ENCODE measurements at places on chromosomes 11 and 22.

GRCh38 chr11:17978553-17979287 lies 34.1 kb downstream of the SERGEF start:
- no peak for DNase-seq

GRCh38 chr11:75384438-75385080 lies 14.8 kb upstream of the RPS3 start:
- peak; percentile 72 for DNase-seq

GRCh38 chr11:122230385-122230755 lies 114.4 kb upstream of the BLID start:
- DNase-seq, result no peak

DNA sequence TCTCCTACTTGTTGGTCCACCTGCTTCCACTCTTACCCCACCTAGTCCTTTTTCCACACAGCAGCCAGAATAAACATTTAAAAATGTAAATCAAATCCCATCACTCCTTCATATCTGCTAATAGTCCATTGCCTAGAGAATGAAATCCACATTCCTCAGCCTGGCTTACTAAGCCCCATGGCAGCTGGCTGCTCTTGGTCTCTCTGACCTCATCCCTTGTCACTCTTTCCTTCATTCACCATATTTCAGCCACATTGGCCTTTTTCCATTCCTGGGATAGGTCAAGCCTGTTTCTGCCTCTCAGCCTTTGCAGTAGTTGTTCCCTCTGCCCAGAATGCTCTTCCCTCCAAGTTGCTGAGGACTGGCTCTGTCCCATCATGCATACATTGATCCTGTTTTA lies 512.8 kb downstream of the INSC start:
- DNase-seq, result no peak

GRCh38 chr22:49357661-49358440 lies 469.8 kb downstream of the BRD1 start:
- DNase-seq, result no peak

GRCh38 chr11:16841481-16841880 lies 103.0 kb downstream of the C11orf58 start:
- no peak for DNase-seq

GRCh38 chr22:49380095-49380827 lies 447.4 kb downstream of the BRD1 start:
- no peak for DNase-seq

DNA sequence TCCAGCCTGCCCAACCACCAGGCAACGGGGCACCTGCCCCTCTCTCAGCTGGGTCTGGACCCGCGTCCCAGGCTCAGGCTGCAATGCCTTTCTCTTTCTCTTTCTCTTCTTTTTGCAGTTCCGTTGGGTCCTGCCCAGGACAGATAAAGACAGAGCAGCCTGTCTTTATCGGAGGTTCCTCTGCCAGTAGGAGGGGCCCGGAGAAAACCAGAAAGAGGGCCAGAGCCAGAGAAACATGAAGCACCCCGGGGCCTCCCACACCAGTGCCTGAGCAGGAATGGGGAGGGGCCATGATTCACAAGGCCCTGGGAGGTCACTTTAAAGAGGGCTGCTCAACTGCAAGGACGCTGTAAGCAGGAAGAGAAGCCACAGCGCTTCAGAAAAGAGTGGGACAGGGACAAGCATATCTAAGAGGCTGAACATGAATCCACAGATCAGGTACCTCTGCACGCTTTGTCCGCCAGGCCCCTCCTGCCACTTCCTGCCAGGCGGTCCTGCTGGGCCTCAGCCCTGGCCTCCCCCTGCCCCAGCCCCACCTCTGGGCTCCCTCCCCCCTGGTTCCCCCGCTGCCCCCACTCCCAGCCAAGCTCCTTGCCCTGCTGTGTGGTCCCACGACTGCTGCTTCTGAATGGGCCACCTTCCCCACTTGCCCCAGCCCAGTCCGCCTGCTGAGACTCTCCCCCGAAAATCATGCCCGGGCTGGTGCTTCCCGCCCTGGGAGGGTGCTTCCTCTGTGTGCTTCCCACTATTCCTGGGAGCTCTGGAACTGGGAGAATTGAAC lies at the start of gene APOBEC3C:
TSS of gene APOBEC3C (plus strand) at position 316 of the 781 bp plus-strand sequence. CDS start at position 422, 106 bp downstream.
- DNase-seq, result peak; percentile 82

DNA sequence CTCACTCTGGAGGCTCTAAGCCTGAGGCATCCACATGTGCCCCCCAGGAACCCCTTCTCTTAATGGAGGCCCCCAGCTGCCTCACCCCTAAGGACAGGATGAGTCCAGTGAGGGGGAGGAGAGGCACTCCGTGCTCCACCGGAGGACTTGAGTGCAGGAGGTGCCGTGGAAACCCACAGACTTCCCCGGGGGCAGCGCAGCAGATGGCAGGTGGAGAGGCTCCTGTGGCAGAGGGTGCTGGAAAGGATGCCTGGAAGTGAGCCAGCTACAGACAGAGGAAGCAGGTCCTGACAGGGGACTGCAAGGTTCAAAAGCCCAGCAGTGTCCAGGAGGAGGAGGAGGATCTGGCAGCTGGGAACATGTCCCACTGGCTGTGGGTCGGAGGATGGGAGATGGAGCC lies 1384.0 kb downstream of the TBC1D22A start:
- no peak for DNase-seq

DNA sequence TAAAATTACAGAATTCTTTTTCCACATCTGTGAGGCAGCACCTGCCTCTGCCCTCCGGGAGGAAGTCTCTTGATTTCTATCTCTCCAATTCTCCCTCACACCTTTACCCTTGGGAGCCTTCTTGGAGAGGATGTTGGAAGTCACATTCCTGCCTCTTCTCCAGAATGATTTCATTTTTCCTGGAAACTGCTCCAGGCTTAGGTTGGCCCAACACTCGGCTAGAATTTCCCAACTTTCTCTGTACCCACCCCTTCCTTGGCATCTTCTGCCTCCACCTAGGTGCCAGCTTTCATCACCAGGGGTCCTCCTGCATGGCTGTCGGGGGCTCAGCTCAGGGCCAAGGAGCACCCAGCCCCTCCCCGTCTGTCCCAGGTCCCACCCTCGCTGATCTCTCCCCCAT lies 43.2 kb downstream of the SLCO2B1 start:
- no peak for DNase-seq

DNA sequence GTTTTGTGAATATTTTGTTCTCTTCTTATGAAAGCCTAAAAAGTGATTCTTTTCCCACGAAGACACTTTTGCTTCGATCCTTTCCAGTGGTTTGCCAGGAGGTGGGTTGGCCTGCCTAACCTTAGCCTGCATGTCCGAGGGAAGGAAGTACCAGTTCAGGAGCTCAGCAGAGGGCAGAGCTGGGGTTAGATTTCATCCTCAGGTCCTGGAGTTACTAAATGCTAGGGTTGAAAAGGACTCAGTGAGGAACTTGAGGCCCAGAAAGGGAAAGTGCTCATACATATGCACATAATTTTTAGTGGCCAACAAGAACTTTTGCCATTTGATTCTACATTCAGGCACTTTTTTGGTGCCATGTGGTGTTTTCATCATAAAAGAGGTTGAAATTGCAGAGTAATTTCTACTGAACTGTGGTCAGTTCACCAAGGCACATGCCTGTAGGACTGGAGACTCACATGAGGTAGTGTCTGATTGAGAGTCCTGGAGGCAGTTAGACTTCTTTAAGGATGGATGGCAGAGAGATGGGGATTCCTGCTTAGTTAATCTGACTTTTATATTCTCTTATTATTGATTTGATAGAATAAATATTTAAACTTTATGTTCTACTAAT lies 36.7 kb downstream of the NCAM1 start:
- DNase-seq, result no peak

DNA sequence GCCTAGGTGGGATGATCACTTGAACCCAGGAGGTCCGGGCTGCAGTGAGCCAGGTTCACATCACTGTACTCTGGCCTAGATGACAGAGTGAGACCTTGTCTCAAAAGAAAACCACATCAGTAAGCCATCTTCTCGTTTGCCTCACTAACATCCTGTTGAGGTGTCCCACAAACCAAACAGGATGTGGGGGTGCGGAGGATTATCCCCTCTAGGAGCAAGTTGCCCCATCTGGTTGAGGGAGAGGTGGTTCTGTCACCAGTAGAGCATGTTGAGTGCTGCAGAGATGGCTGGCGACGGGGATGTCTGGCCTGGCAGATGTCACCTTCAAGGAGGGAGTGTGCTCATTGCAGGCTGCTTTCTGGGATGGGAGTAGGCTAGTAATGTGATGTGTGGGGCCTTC lies 72.4 kb downstream of the ZNRF3 start:
- peak; percentile 68 for DNase-seq

DNA sequence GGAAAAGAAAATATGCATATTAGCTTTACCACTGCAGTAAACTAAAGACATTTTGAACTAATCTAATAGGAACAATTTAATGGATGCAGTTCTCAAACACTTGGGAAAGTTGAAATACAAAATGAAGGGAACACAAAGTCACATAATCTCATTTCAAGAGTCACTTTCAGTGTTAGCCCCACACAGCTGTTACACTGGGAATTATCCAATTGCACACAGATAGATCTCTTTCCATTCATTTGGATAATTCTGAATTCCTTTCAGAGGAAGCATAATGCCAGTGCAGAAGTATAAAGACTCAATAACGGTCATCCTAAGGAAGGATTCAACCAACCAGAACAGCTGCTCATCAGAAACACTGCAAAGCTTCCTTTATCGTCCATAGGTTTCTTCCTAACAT lies 173.3 kb downstream of the GRIA4 start:
- no peak for DNase-seq

DNA sequence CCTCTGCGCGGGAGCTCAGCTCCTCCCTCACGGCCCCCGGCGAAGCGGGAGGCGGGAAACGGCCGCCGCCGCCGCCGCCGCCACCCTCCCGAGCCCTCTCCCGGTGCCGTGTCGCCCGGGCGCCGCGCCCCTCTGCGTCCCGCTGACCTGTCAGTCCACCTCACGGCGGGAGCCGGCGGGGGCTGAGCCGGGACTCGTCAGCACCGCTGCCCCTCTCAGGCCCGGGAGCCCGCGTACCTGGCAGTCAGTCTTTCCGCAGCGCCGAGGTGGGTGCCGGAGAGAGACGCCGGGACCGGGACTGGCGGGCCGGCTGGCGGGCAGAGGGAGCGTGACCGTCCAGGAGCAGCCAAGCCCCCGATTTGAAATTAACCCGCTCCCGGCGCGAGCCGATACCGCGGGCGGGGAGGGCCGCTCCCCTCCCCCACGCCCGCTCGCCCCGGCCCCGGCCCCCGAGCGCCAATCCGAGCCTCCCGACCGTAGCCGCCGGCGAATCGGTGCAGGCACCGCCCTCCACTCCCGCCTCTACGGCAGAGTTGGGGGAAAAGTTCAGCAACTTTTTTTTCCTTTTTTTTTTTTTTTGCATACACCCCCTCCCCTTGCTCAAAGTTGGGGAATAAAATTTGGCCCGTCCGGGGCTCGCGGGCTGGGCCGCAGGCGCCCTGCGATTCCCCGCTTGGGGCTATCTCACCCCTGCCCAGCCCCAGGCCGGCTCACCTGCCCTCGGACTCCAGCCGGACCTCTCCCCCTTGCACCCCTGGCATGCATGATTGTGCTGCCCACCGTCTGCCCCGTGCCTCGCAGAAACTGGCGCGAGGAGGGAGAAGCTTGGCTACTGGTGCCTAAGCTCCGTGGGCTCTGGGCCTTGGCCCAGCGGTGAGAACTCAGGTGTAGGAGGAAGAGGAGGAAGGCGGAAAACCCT lies 774 bp upstream of the E2F8 start:
- DNase-seq, result no peak

- no peak for DNase-seq
These were observed 13.9 kb upstream of the CDC42EP2 start for GRCh38 chr11:65300621-65301275.

- DNase-seq, result no peak
These were observed 189.6 kb downstream of the ADAMTS15 start for GRCh38 chr11:130638033-130638432.

- DNase-seq, result no peak
These were observed 14.1 kb downstream of the SYNGR1 start for GRCh38 chr22:39363751-39364515.

- no peak for DNase-seq
These were observed 27.6 kb downstream of the SLC35F2 start for GRCh38 chr11:107830915-107831540.

Data from CD4-positive, alpha-beta T cell treated with Interferon gamma for 1 hour (primary cell).